ENCODE measurements at places on chromosomes 1 and 21. TPM values are rescaled to one million over a fixed set of nuclear protein-coding genes. Genes with fewer than 3 reads are reported as not detected.

GRCh38 chr1:2073382-2074230 lies 23.4 kb downstream of the PRKCZ start:
- DNase-seq: peak; percentile 25

DNA sequence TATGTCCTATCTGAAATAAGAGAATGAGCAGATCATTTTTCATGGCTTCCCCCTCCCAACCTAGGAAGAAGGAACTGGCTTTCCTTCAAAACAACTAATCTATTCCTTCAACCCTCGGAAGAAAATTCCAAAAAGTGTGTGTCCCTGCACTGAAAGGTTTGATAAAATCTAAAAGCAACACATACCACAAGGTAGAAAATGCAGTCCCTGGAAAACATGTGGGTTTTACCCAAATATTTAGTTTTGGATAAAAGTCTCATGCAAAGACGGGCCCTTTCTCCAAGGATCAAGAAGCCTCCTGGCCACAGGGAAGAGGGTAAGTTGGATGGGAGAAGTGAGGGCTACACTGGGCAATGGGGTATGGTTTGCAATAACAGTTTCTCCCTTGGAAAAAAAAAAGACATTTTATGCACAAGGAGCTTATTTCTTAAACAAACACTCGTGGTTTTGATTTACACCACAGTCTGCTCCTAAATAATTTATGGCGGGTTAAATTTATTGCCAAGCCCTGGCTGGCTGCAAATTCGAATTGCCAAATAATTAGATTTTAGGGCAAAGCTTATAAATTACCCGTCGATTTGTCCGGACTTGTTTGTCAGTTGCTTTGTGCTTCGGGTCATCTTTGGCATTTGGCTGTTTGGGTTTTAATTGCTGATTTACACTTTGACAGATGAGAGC lies 28.9 kb downstream of the ERI3 start:
- no peak for DNase-seq

DNA sequence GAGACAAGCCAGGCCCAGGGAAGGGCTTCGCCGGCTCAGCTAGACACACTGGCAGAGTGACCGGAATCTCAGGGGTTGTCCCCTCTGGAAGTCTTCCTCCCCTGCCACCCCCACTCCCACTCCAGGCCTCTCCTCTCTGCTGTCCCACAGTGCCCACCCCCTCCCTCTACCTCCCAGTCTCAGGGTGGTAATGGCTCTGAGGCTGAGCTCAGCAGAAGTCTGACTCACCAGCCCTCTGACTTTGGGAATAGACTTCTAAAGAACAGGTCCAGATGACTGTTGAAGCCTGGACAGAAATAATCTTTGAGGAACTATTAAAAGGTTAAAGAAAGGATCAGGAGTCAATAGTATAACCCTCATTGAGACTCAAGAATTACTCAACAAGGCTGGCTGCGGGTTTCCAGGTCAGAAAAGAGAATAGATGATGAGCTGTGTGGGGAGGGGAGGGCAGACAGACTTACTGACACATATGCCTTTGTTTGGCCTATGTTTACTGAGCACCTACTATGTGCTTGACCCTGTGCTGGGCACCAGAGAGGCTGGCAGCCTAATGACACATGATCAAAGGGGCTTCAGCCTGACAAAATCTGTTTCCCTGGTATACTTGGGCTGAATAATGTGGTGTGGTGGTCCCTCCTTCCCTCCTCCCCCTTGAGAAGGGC lies 8.2 kb downstream of the HCRTR1 start:
- no peak for DNase-seq

The FAM110D gene
- polyA plus RNA-seq: 1.4 TPM

GRCh38 chr1:233919786-233920185 lies 15.3 kb downstream of the SLC35F3 start:
- DNase-seq: no peak

DNA sequence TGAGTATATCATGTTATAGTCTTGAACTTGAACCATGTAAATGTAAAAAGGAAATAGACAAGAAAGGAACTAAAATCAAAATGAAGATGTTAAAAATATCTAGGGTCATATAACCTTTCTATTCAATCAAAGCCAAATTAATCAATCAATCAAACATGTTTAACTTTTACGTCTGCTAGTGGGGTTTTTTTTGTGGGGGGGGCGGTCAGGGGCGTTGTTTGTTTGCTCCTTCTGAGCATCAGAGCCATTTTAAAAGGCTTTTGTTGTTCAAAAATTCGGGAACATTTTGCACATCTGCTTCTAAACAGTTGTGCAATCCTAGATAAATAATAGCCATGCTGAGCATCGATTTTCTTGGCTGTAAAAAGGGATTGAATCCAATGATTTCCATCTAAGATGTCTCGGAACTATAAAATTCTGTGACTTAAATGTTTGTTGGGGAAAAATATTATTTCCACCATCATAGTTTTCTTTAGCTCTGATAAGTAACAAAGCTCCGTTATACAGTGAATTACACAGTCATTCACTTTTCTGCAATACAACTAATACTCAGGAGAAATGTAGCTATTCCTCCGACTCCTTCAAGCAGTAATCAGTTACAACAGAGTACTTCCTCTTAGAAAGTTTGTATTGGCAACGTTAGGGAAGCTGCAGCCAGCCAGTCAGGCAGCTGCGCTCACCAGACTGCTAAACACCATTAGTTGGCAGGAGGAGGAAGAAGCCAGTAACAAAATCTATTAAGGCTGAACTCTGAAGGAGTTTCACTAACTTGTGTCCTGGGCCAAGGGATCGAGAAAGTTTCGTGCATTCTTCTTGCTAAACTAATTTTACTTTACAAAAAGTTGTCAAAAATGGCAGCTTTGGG lies 2.2 kb downstream of the SPATA6 start:
- peak; percentile 61 for DNase-seq

The HJV gene
- 173 TPM for polyA plus RNA-seq

DNA sequence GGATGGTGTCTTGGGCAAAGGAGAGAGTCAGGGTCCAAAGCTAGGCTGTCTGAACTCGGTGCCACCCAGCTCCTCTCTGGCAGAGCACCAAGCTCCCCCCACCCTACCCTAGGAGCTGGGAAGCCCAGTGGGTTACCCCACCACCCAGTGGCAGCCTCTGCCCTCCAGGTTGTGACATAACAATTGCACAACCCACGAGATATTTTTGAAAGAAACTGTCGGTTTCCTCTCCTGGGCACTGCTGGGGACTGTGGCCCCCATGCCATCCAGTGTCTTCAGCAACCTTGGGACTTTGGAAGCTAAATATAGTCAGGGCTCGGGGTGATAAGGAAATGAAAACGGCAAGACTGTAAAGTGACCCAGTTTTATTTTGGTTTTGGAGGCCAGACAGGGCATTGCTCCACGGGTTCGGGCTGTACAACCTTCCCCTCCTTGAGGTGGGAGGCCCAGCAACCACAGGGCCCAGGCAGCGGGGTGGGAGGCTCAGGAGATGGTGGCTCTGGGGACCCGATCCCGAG lies 1.4 kb downstream of the CITED4 start:
- DNase-seq: no peak

GRCh38 chr1:21032741-21033140 lies 144.0 kb downstream of the EIF4G3 start:
- no peak for DNase-seq

- no peak for DNase-seq
Measured at GRCh38 chr1:23625459-23625858, 66.1 kb upstream of the RPL11 start.

DNA sequence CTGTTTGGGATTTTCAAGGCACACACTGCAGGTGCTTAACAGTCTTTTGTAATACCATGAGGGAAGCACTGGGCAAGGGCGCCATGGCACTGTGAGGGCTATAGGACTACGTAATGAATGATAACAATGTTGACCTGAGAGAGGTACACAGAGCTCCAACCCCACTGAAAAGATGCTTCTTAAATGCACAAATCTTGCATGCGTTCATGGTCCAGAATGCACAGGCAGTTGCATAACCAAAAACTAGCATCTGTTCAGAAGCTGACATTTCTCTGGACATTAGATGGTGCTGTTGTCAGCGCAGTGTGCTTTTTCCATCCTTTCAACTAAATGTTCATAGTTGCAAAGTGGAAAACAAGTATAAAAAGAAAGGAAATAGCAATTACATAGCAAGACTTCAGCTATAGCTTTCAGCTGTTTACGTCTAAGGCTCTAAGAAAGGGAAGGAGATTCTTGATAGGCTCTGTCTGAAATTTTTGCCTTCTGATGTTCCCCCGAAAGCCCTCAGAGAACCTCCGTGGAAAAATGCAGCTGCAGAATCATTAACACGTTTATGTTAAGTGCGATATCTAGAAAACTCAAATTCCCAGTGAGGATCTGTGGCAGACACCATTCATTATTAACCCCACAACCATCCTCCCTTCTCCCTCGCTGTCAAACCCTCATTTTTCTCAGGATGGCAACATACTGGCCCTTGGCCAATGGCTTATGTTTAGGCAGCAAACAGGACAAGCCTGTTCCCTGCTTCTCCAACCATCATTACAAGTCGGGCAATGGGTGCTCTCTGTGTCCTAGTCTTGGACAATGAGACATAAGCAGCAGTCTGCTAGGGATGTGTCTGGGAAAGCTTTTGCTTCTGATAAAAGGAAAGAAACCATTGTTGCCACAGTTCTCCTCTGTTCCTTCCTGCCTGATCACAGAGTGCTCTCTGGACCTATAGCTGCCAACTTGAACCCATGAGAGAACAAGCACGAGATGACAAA lies 8.2 kb upstream of the TARBP1 start:
- peak; percentile 69 for DNase-seq

The CNR2 gene
- polyA plus RNA-seq: 0.12 TPM

The CACNA1E gene
- polyA plus RNA-seq: 0.13 TPM

DNA sequence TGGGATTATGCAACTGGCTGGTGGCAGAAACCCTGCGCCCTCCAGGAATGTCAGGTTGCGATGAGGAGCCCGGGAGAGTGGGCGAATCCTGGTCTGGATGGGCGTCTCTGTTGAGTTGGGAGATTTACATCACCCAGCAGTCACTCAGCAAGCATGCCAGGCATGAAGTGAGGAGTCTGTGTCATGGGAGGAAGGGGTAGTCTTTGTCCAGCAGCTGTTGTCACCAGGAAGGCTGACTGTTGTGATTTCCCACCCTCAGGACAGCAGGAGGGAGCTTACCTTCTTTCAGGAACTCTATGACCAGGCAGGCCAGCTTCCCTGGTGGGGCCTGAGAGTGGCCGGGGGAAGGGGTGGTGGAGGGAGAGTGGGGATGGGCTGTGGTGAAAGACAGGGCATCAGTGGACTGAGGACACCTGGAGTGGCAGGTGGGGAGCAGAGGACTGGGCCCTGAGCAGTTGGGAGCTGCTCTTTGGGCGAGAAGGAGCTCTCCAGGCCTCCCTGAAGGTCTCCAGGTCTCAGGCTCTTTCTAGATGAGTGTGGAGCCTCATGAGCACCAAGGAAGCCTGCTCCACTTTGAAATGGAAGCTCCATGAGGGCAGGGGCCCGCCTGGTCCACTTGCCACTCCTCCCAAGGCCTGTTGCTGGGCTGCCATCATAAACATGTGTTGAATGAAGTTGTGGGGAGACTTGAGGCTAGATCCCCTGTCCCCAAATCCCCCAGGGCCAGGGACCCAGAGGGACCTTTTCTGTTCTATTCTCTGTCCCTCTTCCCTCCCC lies 21.3 kb upstream of the PKP1 start:
- DNase-seq: no peak

The TSSK3 gene
- polyA plus RNA-seq: 3.2 TPM

GRCh38 chr1:80891871-80892270 lies 908.9 kb upstream of the ADGRL2 start:
- no peak for DNase-seq

GRCh38 chr21:44749759-44750674 lies 38.6 kb upstream of the TSPEAR start:
- no peak for DNase-seq

- no peak for DNase-seq
Measured at GRCh38 chr1:117541003-117541402, 64.8 kb upstream of the TENT5C start.

- DNase-seq: no peak
Measured at GRCh38 chr1:242006976-242007375, 8.1 kb upstream of the MAP1LC3C start.

GRCh38 chr1:44361478-44361877 lies 6.4 kb upstream of the ERI3 start:
- no peak for DNase-seq

DNA sequence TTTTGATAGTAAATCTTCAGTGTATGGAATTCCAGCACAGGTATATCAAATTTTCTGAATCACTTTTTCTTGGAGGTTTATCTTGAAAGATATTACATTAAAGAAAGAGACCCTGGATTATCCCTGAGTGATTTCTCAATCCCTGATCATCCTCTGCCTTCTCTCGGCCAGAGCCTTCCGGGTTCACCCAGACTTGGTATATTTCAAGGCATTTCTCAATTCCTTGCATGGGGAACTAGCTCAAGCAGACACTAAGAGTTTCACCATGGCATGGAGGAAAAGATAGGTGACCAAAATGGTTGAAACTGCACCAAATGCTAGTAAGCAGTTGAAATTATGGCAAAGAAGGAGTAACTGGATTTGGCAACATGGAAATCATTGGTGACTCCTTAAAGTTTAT lies 5.7 kb downstream of the VAMP4 start:
- DNase-seq: no peak

DNA sequence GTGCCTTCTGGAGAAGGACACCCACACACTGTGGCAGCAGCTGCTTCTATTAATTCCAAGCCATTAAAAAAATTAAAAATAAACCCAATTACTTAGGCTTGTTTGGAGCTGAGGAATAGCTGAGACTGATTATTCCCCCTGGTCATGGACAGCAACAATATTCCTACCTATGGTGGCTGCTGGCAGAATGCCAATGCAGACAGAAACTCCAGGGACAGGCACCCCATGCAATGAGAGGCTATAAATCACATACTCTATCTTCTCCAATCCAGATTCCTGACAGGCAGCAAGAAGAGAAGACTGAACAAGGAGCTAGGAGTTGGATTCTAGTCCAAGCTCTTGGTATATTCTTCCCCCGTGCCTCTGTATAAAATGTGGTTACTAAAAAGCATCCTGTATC lies 275.4 kb upstream of the BEND5 start:
- DNase-seq: no peak

DNA sequence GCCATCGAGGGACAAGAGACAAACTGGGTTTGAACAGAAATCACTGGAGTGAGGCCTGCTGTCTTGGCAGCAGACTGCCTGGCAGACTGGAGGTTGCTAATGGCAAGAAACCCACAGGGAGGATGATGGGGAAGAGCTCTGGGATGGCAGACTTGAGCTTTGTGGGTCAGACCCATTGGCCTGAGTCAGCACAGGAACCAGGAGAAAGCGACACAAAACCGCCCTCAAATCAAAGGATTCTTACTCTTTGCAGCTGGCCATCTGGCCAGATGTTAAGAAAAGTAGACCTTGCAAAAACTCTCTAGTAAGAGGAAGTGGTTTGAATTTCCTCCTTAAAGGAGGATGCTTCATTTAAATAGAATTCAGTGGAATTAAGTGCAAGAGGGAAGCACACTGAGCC lies 195.2 kb upstream of the JUN start:
- no peak for DNase-seq

GRCh38 chr1:66546047-66546810 lies 12.3 kb downstream of the SGIP1 start:
- no peak for DNase-seq

All from muscle of back (tissue), 13 donors.